ENCODE measurements at places on chromosomes 11 and 22.

- peak; percentile 78 for DNase-seq
These were observed at the start of gene CD3G for GRCh38 chr11:118343981-118344515. CD3G (plus strand) TSS chr11:118344344; CDS start chr11:118344424, 80 bp downstream.

DNA sequence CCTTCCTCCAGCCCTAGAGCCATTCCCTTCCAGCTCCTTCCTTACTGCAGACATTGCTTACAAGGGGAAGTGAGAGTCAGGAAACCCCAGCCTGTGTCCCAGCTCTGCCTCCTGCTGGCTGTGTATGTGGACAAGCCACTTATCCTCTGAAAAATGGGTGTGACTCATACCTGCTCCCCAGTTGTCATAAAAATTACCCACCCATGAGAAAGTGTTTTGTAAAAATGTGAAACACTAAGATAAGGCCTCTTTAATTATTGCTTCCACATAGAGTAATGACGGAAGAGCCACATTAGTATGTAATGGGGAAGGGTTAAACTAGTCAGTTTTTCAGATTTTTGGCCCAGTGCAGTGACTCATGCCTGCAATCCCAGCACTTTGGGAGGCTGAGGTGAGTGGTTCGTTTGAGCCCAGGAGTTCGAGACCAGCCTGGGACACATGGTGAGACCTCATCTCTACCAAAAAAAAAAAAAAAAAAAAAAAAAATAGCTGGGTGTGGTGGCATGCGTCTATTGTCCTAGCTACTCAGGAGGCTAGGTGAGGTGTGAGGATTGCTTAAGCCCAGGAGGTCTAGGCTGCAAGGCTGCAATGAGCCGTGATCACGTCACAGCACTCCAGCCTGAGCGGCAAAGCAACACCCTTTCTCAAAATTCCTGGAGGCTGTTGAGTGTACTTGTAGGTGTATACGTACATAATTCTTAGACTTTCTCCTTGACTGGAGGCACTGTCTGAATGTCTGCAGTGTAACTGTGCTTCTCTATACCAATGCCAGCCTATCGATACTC, 84.9 kb downstream of the CTTN start:
- no peak for DNase-seq

DNA sequence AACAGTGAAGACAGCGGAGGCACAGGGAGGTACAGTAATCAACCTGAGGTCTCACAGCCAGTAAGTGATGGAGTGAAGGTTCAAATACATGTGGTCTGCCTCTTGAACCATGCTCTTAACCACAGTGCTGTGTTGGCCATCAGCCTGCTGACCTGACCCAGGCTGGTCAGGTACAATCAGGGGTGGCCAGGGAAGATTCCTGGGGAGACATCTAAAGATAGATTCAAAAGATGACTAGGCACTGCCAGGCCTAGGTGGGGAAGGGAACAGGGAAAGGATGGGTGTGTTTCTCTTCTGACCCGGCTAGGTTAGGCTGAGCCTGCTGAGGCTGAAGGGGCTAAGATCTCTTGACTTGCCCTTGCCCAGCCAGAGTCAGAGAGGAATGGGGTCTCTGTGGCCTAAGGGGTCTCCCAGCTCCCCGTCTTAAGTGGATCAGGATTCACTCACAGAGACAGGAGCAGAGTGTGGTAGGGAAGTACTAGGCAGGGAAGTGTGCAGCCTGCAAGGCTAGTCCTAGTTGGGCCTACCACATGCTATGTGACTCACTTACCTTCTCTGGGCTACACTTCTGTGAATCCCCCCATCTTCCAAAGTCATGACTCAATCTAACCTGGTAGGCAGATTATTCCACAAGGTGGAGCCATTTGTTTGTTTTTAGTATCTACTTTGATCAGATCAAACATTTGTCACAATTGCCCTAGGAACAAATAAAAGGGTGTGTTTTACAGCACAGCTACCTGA, 10.4 kb upstream of the SREBF2 start:
- DNase-seq: peak; percentile 56

DNA sequence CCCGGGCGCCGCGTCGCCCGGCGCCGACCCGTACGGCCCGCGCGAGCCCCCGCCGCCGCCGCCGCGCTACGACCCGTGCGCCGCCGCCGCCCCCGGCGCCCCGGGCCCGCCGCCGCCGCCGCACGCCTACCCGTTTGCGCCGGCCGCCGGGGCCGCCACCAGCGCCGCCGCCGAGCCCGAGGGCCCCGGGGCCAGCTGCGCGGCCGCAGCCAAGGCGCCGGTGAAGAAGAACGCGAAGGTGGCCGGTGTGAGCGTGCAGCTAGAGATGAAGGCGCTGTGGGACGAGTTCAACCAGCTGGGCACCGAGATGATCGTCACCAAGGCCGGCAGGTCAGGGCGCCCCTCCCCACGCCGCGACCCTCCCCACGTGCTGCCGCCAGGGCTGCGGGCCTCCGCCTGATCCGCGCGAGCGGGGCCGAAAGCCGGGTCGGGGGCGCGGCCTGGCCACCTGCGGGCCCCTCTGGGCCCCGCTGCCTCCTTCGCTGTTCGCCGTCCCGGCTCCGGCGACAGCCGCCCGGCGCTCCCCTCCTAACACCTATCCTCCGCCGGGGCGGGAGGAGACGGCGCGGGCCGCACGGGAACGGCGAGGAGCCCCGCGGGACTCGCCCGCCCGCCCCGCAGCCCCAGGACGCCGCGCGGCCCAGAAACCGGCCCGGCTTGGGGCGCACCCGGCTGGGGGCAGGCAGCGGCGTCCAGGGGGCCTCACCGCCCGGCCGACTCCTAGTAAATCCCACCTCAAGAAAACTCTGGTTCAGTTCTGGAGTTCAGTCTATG, 560 bp downstream of the TBX1 start:
- DNase-seq: no peak

GRCh38 chr22:38398609-38399461, 56.2 kb downstream of the KCNJ4 start:
- peak; percentile 86 for DNase-seq

- peak; percentile 71 for DNase-seq
These were observed 26.1 kb downstream of the PTPRJ start for GRCh38 chr11:48006301-48006992.

DNA sequence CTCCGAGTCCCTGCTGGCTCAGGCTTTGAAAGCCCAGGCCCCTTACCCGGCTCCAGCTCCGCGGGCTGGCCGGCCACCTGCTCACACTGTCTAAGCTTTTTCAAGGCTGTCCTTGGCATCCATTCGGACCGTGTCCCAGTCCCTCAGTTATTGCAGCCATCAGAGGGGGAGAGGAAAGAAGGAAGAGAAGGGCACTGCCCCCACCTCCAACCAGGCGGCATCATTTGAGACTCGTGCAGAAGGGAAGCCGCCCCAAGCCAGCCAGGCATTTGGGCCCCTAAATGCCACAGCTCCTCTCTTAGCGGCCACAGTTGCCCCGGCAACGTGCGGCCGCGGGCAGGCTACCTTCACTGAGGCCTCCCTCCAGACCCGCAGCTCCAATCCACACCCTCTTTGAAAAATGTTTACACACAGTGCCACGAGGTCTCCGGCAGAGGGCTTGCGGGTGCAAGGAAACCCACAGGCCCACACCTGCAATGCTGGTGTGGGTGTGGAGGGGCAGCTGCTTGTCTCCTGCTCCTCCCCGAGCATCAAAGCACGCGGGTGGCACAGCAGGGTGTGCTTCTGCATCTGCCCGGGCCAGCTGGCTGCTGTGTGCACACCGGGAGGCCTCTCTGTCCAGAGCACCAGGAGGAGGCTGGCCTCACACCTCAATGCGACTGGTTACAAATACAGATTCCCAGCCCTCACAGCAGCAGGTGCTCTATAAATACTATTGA, 124.4 kb downstream of the CTTN start:
- DNase-seq: no peak

GRCh38 chr11:8777907-8778767, 95.5 kb downstream of the RPL27A start:
- DNase-seq: no peak

DNA sequence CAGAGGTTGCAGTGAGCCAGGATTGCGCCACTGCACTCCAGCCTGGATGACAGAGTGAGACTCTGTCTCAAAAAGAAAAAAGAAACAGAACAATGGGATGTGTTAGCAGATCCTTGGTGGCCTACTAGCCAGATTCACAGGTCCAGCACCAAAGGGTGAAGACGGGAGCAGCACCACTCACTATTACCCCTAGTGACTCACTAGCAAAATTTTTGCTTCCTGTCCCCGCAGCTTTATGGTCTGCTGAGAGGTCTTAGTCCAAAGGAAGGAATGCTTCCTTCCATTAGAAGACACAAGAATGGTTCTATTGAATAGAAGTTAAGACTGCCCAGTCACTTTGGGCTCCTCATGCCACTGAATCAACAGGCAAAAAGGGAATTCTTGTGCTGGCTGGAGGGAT, 35.9 kb upstream of the NUP50 start:
- no peak for DNase-seq

GRCh38 chr22:28710576-28711191, 30.9 kb downstream of the CHEK2 start:
- DNase-seq: no peak

- DNase-seq: no peak
These were observed 42.0 kb downstream of the MCHR1 start for GRCh38 chr22:40721266-40721665.

DNA sequence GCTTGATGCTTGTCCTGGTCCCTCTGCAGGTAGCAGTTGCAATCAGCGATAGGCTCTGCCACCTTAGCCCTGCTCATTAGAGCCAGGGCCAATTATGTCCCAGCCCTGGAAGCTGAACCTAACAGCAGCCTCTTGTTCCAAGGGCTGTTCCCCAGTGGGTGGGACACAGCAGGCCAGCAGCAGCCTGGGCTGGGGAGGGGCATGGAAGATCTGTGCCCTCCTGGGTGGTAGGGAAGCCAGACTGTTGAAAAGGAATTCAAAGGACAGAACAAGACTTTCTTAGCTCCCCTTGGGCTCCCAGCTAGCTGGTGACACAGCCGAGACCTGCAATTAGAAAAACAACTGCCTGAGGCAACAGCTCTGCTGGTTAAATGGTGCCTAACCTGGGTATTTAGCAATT, 17.4 kb downstream of the DRD2 start:
- no peak for DNase-seq

- DNase-seq: no peak
These were observed 53.8 kb downstream of the CASP12 start for GRCh38 chr11:104844451-104844850.

DNA sequence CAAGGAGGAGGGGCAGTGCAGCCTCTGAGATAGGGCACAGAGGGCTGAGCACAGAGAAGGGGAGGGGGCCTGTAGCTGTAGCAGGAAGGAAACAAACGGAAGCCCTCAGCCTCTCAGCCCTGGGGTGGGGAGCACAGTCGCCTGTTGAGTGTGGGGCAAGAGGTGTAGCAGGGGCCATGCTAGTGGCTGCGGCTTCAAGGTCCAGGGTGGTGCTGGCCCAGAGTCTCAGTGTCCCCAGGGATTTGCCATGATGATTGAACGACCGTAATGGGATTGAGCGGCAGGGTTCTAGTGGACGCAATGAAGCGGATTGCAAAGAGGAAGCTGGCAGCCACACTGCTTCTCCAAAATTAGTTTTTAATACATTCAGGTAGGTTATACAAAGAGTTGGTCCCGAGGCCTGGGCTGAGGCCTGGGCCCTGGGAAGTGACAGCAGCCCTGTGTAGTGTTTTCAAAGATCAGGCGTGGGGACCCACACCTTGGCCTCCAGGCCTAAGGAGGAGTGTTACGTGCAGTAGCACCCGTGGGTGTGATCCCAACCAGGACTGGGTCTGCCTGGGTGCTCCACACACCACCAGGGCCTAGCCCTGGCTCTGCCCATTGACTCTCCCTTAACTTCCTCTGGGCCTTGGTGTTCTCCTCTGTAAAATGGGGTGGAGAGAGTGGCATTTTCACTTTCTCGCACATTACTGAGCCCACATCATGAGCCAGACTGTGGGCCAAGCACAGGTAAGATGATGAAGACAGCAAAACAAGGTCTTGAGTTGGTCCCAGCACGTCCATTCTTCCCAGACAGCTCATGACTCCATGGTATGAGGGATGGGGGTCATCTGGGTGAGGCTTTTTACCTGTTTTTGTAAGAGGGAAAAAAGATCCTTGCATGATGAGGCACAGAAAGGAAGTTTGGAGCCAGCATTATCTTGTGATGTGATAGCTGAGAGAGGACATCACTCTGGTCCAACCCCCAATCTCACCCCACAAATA, 13.1 kb downstream of the LRRC32 start:
- no peak for DNase-seq

GRCh38 chr11:41878095-41878494, 418.6 kb upstream of the LRRC4C start:
- DNase-seq: no peak

DNA sequence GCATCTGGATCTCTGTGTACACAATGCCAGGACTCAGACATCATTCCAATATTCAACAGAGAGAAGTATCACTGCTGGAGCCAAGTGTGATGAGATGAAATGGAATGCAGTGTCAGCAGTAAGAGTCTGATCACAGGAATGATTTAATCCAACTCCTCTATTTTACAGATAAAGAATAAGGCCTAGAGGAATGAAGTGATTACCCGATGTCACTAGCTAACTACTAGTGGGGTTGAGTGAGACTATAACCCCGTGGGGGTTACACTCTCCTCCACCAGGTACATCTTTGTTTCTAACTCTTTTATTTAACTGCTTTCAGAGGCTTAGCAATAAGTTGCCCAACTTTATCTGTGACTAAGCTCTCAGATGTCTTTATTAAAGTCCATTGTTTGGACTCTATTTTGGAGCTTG, 94.2 kb upstream of the FAT3 start:
- no peak for DNase-seq

GRCh38 chr11:35751664-35752061, 89.1 kb downstream of the TRIM44 start:
- DNase-seq: no peak

DNA sequence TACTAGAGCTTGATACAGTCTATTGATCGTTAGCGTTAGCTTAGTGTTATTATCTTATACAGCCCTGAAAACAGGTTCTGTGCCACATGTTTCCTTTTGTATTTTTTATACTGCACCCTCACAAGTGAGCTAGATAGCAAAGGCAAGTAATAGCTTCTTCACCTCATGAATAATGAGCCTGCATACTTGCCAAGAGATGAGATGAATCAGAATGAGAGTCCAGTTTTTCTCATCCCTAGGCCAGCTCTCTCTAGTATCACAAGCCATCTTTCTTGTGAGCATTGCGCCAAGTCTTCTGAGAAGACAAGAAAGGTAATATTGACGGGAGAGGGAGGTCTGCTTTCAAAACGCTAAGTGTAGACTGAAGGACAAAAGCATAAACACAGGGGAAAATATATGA, 8.7 kb upstream of the CARD18 start:
- DNase-seq: no peak
